Stomach (tissue), 19 donors: ENCODE measurements at places on chromosomes 12 and 14. TPM values are rescaled to one million over a fixed set of nuclear protein-coding genes. Genes with fewer than 3 reads are reported as not detected.
A peak's percentile ranks its signal among the peaks of the same experiment; 100 is the strongest.

DNA sequence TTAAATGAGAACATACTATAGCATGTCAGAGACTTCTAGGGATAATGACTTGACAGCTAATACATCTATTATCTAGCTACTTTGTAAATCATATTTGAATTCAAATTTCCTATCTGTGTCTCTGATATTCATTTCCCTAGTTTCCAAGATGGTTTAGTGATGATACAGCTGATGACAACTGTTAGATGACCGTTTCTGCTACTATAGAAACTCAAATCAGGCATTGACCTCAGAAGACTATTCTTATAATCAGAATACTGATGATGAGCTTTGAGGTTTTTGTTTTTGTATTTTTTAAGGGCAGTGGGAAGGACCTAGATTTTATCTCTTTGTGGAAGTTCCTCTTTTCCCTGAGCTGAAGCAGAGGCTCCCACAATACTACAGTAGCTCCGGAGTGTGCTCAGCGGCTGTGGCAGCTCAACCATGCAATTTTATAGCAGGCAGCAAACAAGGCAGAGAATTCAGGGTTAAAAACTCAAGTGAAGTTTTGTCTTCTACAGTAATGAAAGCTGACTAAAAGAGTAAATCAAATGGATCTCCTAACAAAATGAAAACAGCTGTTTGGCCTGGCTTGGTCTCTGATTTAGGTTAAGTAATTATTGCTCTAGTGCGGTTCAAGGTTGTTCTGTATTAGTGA lies 145.1 kb downstream of the SLC25A21 start:
- no peak overlapping the region for H3K27ac ChIP-seq
- H3K4me1 ChIP-seq = no peaks in the 10 kb centered on the region
- DNase-seq = no peak

DNA sequence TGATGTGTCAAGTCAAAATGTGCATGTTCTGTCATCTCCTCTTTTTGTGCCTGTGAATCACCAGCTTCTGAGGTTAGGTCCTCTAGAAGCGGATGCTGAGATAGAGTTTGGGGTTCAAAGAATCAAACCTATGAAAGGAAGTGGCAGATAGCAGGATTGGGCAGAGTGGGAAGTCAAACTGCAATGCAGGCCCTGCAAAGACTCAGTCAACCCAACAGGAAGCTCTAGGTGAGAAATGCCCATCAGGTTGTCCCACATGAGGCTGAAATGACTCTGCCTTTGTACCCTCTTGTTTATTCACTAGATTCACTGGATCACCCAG lies 4.5 kb upstream of the MIA2 start:
- H3K4me3 ChIP-seq = no peak overlapping the region
- peaks cover 4% of the 10 kb centered on the region for H3K4me1 ChIP-seq
- H3K36me3 ChIP-seq = no peaks in the 10 kb centered on the region
- H3K27ac ChIP-seq = no peak overlapping the region
- H3K27me3 ChIP-seq = no peaks in the 10 kb centered on the region

GRCh38 chr14:33165144-33165925 lies 226.7 kb downstream of the NPAS3 start:
- no peaks in the 10 kb centered on the region for H3K27me3 ChIP-seq
- no peaks in the 10 kb centered on the region for H3K36me3 ChIP-seq
- peak; percentile 16 for DNase-seq

GRCh38 chr12:40959041-40959440 lies 229.1 kb upstream of the PDZRN4 start:
- H3K27me3 ChIP-seq = no peaks in the 10 kb centered on the region
- DNase-seq = no peak
- no peaks in the 10 kb centered on the region for H3K4me1 ChIP-seq
- no peak overlapping the region for H3K27ac ChIP-seq
- no peak overlapping the region for H3K4me3 ChIP-seq

DNA sequence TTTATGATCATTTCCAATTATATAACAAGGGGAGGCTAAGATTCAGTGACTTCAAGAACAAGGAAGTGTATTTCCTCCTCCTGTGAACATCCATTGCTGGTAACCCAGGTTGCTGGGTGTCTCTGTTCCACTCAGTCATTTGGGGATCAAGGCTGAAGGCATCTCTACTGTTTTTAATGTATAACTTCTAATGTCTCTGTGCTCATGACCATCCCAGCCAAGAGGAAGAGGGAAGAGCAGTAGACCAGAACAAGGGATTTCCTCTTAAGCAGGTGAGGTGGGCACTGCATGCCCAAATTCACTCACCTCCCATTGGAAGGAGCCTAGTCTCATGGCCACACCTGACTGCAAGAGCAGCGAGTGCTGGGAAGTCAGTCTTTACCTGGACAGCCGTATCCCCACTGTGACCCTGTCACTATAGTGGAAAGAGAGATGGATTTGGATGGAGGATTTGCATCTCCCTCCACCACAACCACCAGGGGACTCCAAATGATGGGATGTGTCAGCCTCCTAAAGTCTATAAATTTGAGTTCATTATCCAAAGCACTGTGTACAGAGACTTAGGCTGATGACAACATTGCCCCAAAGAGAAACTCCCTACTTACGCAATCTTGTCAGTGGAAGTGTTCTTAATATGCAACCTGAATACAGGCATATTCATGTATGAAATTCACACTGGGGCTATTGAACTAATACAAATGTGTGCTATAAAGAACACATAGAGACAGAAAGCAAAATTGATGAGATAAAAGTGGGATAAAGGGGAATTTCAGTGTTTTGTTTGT lies 368.7 kb downstream of the TMEM132D start:
- no peaks in the 10 kb centered on the region for H3K36me3 ChIP-seq
- H3K27ac ChIP-seq = no peak overlapping the region
- H3K4me1 ChIP-seq = no peaks in the 10 kb centered on the region
- no peaks in the 10 kb centered on the region for H3K27me3 ChIP-seq
- H3K4me3 ChIP-seq = no peak overlapping the region

- no peak overlapping the region for H3K27ac ChIP-seq
- H3K36me3 ChIP-seq = no peaks in the 10 kb centered on the region
- H3K4me1 ChIP-seq = no peaks in the 10 kb centered on the region
- DNase-seq = peak; percentile 26
Measured at GRCh38 chr12:52436000-52436827, 2.0 kb upstream of the KRT75 start.

Gene CFAP54
- polyA plus RNA-seq = 0.25 TPM

Gene RNU4-1
- not detected for polyA plus RNA-seq

Gene GAS2L3
- 1.0 TPM for polyA plus RNA-seq

Gene CCDC198
- polyA plus RNA-seq = 0.30 TPM
